ENCODE measurements at places on chromosomes 12 and 14.
A peak's percentile ranks its signal among the peaks of the same experiment; 100 is the strongest.

GRCh38 chr14:94346841-94347240, 23.7 kb upstream of the SERPINA6 start:
- no peak for DNase-seq

DNA sequence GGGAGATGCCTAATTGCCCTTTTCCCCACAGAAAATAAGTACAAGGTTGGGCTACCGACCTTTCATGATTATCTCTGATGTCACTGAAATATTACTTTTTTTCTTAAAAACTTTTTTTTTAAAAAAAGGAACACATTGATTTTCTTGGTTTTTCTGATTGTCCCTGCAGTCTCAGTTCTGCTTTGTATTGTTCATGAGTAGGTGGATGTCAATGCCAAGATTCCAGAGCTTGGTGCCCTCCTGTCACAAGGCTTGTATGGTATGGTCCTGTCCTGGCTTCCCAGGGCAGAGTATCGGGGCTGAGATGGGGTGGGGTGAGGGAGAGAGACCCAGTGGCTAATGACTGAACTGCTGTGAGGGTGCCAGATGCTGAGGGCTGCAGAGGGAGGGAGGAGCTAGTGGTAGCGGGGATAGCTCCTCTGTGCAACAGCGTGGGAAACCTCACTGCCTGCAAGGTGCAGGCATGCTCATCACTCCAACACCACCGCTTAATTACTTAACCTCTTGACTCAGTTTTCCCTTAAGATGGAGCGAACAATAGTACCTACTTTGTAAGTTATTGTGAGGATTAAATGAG, 4.4 kb upstream of the CTDSP2 start:
- no peak for DNase-seq

DNA sequence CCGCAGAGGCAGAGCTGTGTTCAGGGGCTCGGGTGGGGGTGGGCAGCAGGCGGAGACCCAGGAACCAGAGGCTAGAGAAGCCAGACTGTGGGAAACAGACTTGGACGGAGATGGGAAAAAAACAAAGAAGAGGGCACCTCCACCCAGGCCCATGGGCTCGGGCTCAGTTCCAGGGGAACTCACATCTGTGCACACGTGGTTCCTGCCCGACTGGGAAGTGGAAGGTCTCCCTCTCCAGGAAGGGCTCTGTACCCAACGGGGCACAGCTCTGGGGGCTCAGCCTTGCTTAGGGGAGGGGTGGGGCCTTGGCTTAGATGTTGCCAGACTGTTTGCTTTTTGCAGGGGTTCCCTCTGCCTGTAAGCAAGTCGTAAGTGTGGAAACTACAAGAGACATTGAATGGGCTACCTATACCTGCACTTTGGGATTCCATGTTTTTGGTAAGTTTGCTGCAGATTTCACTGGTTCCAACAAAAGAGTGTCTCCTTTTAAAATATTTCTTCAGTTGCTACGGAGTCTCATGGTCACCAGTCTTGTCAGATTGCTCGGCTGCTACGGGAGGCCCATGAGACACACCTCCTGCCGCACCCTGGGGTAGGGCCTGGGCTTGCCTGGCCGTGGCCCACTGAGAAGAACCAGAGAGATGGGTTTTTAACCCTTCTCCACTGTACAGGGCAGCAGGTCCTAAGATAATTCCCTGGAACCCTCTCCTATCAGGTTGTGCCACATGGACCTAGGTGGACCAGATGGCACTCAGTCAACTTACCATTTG, 127.6 kb upstream of the EVL start:
- DNase-seq = no peak

DNA sequence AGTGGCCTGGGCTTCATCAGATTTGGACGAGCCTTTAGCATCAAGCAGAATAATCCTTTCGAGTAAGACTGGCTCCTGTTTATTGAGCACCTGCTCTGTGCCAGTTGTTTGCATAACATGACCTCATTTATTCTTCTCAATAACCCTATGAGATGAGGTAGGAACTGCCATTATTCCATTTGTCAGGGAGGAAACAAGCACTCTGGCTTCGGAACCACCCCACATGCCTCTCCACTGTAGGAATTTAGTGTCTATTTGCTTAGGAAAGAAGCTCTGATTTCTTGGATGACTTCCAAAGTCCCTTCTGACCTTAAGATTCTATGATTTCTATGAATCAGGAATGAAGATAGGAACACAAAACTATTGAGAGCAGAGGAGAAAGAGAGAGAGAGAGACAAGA, 11.0 kb downstream of the SAMD4A start:
- DNase-seq = no peak

DNA sequence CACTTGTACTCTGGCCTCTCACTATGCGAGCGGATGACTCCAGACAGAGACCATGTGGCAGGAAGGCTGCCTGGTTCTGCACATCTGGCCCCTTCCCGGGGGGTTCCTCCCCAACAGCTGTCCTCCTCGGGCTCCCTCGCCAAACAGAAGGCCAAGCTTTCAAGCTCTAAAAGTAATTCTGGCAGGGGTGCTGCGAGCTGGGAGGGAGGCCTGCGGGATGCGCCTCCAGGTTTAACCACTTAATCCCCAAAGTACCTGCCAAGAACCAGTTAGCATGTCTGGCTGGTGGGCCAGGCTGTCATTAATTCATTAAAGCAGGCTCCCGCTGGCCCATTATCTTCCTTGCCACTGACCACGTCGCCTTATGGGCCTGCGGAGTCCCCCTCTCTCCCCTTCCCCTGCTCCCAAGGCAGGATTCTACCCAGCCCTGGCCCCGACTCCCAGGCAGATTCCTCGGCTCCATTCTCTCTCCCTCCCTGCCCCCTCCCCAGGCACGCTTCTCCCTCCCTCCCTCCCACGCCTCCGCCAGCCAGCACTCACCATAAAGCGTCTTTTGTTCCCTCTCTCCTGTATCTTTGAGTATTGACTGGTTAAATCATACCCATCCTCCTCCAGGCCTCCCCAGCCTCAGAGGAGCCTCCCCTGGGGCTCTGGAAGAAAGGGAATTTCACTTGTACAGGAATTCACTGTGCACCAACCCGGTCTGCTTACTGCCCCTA, 4.9 kb downstream of the HRK start:
- DNase-seq = no peak

GRCh38 chr12:15886372-15887042, 4.3 kb downstream of the STRAP start:
- DNase-seq = no peak

GRCh38 chr12:14572401-14572800, 4.7 kb upstream of the PLBD1 start:
- DNase-seq = no peak

DNA sequence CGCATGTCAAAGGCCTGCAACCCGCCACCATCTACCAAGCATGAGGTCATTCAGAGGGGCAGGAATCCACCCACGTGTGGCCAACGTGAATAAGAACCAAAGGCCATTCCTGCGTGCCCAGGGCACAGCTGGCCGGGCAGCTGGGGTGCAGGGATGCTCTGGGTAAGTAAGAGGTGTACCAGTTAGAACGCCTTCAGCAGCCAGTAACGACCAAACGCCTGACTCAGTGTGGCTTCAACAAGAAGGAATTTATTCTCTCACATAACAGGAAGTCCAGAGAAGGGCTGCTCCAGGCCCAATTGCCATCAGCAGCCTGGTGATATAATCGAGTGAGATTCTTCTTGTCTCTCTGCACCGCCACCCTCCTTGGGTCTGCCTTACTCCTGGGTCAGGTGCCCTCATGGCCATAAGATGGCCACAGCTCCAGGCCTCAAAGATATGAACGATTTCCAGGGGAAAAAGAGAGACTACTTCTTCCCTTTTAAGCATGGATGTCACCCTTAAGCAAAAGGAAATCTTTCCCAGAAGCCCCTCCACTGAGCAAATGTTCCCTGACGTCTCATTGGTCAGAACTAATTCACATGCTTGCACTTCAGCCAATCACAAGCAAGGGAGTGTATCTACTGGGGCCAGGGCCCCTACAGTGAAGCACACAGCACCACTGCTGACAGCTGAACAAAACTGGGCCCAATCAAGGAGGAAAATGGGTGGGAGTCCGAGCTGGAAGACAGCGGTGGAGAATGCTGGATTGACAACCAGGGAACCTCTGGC, 7.3 kb downstream of the TTC7B start:
- no peak for DNase-seq

- DNase-seq = no peak
These were observed 2.1 kb downstream of the SCAF11 start for GRCh38 chr12:45988264-45988663.

- no peak for DNase-seq
These were observed 107.8 kb downstream of the OTX2 start for GRCh38 chr14:56702515-56702914.

GRCh38 chr14:76951166-76951565, 77.3 kb downstream of the IRF2BPL start:
- no peak for DNase-seq

DNA sequence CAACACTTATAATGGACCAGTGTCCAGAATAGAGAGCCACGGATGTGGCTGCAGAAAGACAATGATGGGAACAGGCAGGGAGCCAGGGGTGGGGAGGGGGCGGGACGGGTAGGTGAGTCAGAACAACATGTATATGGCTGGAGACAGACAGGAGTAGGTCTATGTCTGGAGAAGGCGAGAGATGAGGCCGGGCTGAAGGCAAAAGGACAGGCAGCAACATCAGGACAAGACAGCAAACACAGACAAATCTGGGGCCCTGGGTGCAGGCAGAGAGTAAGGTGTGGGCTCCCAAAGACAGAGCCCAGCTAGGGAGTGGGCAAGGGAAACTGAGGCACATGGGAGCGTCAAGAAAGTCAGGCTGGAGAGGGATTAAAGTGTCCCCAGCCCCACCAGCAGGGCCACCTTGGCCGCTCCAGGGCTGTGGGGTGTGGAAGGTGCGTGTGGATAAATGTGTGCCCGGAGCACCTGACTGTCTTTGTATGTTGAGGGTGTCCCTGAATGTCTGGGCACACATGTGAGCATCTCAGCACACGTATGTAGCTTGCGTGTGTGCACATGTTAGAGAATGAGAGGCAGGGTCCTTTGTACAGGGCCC, 44.1 kb downstream of the FAM222A start:
- no peak for DNase-seq

GRCh38 chr12:122282061-122282460, 15.8 kb upstream of the VPS33A start:
- no peak for DNase-seq

DNA sequence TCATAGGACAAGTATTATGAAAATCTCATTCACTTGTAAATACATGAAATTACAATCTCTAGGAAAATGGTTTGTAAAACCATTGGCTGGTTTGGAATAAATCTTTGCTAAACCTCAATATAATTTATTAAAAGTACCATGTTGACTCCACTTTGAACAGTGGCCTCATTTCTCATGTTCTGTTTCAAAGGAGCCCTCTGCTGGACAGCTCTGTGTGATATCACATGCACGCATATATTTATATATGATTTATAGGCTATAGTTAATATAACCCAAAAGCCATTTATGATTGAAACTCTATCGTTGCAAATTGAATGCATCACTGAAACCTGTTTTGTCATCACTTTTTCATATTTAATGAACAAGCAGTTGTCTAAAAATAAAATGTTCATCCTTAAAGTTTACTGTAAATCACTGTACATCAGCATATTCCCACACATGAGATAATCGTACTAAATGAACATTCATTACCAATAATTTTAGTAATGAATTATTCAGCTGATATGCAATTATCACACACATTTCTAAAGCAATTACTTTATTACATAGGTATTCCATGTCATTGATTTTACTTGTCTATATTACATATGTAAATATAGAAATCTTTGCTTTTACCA, 493.8 kb downstream of the NPAS3 start:
- DNase-seq = no peak

DNA sequence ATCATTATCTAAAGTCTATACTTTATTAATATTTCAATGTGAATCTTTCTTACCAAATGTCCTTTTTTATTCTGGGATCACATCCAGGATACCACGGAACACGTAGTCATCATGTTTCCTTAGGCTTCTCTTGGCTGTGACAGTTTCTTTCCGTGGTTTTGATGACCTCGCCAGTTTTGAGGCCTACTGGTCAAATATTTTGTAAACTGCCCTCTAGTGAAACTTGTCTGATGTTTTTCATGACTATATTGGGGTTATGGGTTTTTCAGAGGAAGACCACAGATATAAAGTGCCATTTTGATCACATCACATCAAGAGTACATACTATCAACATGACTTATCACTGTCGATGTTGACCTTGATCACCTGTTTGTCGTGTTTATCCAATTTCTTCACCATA, 14.1 kb upstream of the SERPINA6 start:
- no peak for DNase-seq

DNA sequence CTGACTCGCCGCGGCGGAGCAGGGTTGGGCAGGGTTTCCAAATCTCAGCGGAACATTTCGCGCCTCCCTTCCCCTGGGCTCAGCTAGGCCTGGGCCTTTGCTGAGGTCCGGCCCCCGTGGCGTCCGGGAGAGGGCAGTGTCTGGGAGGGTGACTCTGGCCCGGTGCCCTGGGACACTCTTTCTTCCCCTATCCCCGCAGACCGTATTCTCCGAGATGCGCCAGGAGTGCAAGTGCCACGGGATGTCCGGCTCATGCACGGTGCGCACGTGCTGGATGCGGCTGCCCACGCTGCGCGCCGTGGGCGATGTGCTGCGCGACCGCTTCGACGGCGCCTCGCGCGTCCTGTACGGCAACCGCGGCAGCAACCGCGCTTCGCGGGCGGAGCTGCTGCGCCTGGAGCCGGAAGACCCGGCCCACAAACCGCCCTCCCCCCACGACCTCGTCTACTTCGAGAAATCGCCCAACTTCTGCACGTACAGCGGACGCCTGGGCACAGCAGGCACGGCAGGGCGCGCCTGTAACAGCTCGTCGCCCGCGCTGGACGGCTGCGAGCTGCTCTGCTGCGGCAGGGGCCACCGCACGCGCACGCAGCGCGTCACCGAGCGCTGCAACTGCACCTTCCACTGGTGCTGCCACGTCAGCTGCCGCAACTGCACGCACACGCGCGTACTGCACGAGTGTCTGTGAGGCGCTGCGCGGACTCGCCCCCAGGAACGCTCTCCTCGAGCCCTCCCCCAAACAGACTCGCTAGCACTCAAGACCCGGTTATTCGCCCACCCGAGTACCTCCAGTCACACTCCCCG, 3.0 kb downstream of the WNT1 start:
- peak; percentile 54 for DNase-seq

DNA sequence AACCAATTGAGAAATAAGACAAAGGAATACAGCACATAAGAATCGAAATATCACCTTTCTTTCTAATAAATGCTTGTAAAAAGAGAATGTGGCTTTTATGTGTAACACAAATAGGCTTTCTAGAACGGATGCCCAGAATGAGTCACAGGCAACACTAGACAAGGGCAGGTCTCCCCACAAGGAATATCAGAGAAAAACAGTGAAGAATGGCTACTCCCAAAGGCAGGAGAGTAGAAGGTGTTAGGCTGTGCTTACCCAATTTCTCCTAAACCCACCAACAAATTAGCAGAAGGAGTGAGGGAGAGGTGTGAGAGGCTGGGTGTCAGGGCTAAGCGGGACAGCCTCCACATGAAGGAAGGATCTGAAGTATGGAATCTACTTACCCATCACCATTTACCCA, 55.2 kb downstream of the GALNT4 start:
- DNase-seq = no peak

GRCh38 chr14:100191584-100192249, 32.3 kb upstream of the DEGS2 start:
- DNase-seq = no peak

GRCh38 chr14:39023939-39024871, 78.8 kb downstream of the SEC23A start:
- no peak for DNase-seq

Data from Ammon's horn (tissue), 1 donor.